AG04449 (cell line): ENCODE measurements at places on chromosomes 3 and 15.

DNA sequence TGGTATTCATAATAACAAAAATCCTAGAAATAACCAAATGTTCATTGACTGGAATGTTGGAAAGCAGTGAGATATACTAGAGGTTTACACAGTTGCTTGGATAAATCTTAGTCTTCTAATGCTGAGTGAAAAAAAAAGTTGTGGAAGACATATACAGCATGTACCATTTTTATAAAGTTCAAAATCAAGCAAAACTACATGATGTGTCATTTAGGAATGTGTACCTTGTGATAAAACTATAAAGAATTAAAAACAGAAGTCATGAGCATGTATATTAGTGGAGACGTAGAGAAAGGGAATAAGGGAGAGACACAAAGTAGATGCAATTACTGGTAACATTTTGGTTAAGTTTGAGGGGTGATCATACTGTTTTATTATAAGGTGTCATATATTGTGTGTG, 45.2 kb downstream of the FBXL2 start:
- DNase-seq = no peak

DNA sequence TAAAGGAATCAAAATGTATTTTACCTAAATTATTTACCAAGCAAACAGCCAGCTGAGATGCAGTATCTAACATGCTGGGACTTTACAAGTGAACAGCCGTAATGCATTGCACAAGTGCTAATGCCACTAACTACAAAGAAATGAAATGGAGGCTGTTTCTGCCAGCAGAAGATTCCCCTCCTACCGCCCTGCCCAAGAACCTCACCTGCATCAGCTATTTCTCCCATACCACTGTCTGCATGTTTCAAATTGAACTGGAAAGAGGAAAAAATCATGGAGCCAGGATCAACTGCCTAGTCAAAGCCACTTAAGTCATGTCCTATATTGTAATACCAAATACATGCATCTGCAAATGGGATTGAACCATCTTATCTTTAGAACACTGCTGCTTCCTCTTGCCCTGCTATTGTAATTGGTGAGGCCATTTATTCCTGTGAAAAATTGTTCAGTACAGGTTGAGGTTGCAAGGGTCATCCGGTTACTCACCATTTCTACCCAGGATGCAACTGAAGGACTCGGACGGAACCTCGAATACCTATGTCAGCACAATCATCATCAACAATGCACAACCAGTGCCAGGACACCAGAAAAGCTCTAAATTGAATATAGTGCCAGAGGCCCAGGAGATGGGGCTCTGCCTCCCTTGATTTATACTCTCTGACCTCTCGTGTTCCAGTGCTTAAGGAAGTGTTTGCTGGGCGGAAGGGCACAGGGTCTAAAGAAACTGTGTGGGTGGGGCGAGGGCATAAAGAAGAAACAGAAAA, 27.5 kb downstream of the ANXA2 start:
- no peak for DNase-seq

DNA sequence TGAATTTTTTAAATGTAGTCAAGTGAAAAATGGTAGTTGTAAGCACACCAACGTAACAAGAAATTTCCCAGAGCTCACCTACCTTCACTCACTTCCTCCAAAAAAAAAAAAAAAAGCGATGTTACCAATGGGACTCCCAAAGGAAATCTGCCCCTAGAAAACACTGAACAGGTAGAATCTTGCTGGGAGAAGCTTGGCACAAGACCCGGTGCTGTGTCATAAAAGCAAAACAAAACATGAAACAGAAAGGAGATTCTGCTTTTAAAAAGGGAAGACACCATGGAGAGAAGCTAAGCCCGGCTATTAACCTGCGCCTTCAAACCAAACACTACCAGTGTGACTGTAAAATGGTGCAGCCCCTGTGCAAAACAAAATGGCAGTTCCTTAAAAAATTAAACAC, 40.5 kb downstream of the PGPEP1L start:
- DNase-seq = no peak

- DNase-seq = no peak
Observed at GRCh38 chr15:50289749-50290148, 24.2 kb upstream of the HDC start.

- DNase-seq = no peak
Observed at GRCh38 chr15:29470794-29471193, 201.2 kb upstream of the NSMCE3 start.

GRCh38 chr15:51751697-51752683, 593 bp downstream of the TMOD2 start:
- no peak for DNase-seq

- DNase-seq = no peak
Observed at GRCh38 chr3:100030346-100030745, 84.0 kb downstream of the FILIP1L start.

DNA sequence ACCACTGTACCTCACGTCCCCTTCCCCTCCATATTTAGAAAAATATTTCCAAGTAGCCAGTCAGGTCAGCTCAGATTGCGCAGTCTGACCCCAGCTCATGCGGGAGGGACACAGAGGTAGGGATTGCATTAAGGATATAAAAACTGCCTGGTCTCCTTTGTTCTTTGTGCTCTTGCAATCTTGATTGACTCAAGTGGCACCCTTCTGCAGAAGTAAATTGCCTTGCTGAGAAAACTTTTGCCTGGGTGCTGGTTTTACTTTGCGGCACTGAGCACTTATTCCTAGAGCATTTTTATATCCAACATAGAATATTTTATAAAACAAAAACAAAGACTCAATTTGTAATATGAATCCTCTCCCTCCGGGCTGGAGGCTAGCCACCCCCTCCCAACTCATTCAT, 54.8 kb downstream of the BTD start:
- no peak for DNase-seq

- no peak for DNase-seq
Observed at GRCh38 chr15:63901912-63902670, 68.3 kb upstream of the HERC1 start.

- no peak for DNase-seq
Observed at GRCh38 chr15:88872106-88872505, 23.2 kb downstream of the HAPLN3 start.

- DNase-seq = no peak
Observed at GRCh38 chr3:157354722-157355121, 81.9 kb upstream of the PTX3 start.

- DNase-seq = no peak
Observed at GRCh38 chr15:100941536-100941935, 22.4 kb downstream of the LRRK1 start.

DNA sequence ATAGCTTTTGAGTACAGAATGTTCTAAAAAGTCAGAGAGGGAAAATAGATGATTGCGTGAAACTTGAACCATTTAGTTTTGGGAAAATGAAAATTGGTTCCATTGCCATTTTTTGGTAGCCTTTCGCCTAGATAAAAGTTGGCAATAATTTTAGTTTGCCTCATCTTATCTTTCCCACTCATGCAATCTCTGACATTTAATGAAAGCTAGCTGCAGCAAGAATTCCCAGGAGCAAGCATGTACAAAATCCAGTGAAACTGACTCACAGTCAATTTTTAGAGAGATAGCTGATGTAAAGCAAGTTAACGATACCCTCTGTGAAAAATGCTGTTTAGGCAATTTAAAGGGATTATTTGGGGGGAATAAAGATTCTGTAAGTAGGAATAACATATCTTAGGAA, 797.4 kb downstream of the GRM7 start:
- DNase-seq = no peak
